ENCODE measurements at places on chromosomes 6 and 20. TPM values are rescaled to one million over a fixed set of nuclear protein-coding genes. Genes with fewer than 3 reads are reported as not detected.

IMPG1 gene
- total RNA-seq, result not detected

TSHZ2 gene
- total RNA-seq, result 1.4 TPM

TMEM217 gene
- total RNA-seq, result 2.5 TPM

PARD6B gene
- total RNA-seq, result 1.7 TPM
